ENCODE measurements at places on chromosomes 1 and 21.

- no peak for DNase-seq
These were observed 82.9 kb downstream of the BEND5 start for GRCh38 chr1:48693674-48694320.

GRCh38 chr1:13832536-13832935, 132.5 kb downstream of the PRDM2 start:
- DNase-seq, result no peak

DNA sequence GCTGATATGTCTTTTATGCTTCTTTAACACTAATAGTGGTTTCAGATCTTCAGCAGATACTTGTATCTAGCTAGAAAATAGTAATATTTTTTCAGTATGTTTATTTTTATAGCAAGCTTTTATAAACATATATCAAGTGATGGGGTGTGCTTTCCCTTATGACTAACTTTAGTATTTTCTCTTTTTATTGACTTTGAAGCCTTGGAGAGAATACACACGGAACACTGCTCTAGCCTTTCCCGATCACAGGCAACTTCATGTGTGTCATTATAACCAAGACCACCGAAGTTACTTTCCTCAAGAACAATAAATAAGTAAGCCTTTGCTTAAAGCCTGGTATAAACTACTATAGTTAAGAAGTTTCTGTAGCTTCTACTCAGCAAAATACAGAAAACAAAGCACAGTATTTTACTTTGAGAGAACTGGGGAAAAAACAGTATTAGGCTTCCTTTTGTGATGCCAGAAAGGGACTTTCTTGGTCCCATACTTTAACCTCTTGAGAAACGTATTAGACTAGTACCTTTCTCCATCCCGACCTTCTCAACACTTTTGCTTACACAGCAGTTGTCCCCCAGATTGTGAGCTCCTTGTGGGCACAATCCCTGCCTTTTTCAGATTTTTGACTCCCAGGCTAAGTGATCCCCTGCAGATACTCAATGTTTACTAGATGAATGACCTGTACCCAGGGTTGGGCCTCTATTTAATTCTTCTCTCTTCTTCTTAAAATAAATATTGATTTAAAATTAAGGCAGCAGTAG, 3.3 kb downstream of the ADSS2 start:
- no peak for DNase-seq

GRCh38 chr1:71045463-71046028, 2.1 kb downstream of the PTGER3 start:
- DNase-seq, result no peak

GRCh38 chr1:205545991-205546390, 41.5 kb downstream of the CDK18 start:
- no peak for DNase-seq
